Caco-2 (cell line): ENCODE measurements at places on chromosomes 4 and X.
A peak's percentile ranks its signal among the peaks of the same experiment; 100 is the strongest.

DNA sequence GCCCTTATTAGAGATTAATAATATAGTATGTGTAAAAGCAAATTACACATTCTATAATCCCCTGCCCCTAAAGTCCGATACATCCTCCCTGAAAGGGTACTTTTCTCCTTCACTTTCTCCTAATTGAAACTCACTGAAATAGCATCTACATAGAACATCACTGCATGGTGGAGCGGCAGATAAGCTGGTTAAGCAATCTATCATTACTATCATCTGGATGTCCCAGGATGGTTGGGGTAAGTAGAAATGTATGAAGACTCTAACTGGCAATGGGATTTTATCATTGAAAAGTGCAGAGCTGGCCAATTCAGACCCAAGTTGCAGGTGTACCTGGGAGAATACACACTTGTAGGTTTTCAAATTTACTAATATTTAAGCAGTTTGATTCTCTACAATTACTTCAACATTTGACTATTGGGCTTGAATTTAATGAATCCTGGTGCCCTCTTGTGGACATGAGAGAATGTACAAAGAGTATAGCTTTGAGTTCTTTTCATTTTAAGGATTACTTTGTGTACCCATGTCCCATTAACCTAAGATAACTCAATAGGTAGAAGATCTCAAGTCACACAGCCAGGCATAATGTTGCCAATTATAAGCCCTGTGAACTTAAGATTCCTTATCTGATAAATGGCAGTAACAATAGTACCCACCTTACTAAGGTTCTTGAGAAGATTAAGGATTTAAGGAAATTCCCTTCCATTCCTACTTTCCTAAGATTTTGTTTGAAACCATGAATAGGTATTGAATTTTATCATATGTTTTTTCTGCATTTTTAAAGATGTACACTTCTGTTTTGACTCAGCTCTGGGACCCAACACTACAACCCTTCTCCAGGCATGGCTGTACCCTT lies 69.8 kb downstream of the SHROOM3 start:
- DNase-seq, result no peak

GRCh38 chrX:3166670-3167455 lies 125.6 kb downstream of the ARSF start:
- no peak for DNase-seq

DNA sequence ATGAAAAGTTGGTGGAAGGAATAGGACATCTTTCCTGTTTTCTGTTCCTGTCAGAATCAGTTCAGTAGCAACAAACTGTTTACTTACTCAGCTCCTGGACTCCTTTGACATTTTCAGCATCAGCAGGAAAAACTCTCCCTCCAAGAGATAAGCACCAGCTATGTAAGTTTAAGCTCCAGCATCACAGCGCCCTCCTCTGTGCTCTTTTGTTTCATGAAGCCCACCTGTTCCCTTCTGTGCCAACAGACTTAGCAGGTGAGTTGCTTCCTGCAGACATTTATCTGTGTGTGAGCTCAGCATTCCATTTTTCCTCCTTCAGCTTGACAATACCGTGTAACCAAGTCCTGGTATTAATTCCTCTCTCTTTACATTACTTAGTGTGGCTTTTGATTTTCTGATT lies 644.1 kb upstream of the AGA start:
- peak; percentile 9 for DNase-seq

GRCh38 chr4:90960433-90960832 lies 833.2 kb downstream of the CCSER1 start:
- DNase-seq, result no peak

DNA sequence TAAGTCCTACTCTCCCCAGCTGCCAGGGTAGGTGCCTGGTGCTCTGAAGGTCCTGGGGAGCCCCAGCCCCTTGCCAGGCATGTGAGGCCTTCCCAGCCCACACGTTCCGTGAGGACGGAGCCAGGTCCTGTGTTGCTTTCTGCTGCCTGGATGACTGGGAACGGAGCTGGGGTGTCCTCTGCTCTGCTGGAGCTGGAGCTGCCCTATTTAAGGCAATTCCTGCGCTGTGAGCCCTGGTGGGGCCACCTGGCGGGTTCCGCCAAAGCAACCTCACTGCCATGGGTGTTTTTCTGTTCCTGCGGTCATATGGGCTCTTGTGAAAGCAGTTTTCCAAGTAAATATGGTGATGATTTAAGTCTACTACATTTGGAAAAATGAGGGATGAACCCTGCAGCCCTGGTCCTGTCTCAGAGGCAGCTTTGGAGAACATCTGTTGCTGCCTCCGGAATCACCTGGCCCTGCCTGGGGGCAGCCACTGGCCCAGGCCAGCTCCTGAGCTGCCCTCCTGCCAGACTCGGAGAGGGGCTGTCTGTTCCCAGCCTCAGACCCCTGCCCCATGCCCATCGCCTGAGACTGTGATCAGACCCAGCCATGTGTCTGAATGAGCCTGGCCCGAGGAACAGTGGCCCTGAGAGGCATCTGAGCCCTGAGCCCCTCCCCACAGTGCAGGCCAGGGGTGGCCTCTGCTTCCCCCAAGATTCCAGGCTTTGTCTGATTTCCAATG lies 33.2 kb downstream of the FGFRL1 start:
- no peak for DNase-seq

DNA sequence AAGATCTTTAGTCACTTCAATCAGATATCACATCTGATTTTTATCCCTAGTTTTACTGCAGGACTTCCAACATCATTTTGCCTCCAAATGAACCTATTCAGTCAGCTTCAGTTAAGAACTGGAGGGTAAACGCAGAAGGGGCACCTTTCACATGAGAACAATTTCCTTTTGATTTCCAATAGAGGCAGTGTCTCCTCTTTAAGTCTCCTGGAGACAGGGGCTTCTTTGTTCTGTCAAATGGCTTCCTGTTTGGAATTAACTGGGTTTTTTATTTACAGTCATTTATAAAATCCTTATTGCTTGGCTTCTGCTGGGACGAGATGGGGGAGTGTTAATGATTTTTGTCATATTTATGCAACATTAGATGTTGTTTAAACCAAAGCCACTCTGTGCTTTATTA lies 164.0 kb downstream of the STK32B start:
- no peak for DNase-seq

DNA sequence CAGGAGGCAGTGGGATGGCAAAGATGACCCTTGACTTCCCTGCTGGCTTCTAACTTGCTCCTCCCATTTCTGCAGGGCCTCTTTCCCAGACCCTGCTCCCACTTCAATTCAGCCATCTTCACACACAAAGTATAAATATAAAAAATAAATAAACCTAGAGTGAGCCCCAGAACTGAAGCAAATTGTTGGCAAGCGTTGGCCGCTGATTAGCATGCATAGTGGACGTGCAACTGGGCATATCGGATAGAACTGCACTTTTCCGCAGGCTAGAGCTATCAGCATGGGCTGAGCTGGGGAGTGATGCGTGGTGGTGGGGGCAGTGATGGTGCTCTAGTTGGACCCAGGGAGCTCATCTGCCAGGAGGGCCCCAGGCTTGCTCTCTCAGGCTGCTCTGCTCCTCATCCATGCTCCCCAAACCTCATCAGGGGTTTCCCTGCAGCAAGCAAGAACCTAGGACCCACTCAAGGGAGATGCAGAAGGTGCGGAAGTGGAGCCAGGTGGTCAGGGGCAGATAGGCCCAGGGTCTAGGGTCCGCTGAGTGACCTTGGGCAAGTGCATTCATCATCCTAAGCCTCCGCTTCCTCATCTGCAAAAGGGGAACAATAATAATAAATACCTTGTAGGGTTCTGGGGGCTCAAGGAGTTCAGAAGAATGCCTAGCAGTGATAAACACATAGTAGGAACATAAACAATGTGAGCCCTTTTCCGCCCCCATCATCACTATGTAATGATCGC lies 146.8 kb upstream of the PJA1 start:
- no peak for DNase-seq

DNA sequence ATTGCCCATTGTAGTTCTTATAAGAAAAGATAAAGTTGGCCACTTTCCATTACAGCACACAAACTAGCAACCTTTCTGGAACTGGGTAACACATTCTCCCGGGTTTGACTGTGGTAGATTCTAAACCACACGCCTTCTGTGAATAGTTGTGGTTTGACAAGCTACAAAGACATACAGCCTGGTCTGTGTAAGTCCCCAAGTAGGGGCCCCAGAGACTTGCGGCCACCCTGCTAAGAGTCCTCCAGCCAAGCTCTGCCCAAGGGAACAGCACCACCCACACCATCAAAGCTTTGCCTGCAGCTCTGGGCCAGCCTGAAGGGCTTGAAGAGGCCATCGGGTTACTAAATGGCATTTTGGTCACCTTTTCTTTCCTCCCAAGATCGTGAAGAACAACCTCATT lies 203.4 kb downstream of the MAML3 start:
- DNase-seq, result no peak

DNA sequence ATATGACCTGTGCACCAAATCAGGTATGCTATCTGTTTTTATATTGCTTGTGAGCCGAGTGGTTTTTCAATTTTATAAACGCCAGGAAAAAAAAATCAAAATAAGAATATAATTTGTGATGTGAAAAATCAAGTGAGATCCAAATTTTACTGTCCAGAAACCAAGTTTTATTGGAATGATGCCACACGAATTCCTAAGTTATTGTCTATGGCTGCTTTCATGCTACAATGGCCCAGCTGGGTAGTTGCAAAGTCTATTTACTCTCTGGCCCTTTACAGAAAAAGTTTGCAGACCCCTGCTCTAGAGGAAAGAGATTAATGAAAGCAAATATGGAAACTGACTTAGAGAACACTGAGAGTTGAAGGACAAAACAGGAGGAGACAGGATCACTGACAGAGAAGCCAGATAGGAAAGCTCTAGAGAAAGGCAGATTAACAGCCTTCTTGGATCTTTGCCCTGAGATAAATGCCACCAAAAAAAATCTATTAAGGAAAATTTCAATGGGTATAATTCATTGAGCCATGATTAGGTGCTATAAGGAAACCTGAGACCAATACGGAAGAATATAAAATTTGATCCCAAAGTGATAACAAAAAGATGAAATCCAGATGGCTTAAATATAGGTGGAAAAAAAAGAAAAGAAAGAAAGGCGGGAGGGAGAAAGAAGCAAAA lies 29.8 kb downstream of the PRSS12 start:
- no peak for DNase-seq

DNA sequence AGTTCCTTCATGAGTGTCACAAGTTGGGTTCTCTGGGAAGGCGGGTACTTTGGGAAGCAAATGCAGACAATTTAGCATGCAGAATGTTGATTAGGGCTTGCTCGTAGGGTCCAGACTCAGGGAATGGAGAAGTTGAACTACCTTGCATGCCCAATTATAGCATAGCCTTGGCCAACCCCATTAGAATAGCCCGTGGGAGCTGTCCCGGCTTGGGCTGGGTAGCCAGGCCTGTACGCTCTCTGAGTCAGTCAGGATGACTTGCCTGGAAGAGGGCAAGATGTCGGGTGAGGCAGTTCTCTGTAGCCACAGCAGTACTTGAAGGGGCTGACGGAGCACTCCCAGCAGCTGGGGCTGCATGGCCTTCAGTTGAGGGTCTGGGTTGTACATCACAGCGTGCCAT lies 19.5 kb downstream of the KIAA0232 start:
- no peak for DNase-seq

DNA sequence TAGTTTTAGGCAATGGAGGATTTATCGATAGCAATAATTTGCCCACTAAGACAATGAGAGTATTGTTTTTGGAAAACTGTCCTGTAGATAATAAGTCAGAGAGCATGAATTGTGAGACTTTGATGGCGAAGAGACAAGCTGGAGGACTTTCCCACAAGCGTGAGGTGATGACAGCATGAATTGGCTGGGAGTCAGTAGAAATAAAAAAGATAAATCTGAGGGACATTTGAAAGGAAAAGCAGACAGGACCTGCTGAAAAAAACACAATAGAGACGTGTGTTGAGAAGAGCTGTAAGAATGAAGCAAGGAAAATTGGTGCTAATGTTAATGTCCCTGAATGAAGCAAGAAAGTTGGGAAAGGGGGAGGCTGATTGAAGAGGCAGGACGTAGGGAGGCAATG lies 233.5 kb downstream of the DCTD start:
- DNase-seq, result no peak

- DNase-seq, result no peak
These were observed 14.7 kb downstream of the HELQ start for GRCh38 chr4:83440899-83441298.

DNA sequence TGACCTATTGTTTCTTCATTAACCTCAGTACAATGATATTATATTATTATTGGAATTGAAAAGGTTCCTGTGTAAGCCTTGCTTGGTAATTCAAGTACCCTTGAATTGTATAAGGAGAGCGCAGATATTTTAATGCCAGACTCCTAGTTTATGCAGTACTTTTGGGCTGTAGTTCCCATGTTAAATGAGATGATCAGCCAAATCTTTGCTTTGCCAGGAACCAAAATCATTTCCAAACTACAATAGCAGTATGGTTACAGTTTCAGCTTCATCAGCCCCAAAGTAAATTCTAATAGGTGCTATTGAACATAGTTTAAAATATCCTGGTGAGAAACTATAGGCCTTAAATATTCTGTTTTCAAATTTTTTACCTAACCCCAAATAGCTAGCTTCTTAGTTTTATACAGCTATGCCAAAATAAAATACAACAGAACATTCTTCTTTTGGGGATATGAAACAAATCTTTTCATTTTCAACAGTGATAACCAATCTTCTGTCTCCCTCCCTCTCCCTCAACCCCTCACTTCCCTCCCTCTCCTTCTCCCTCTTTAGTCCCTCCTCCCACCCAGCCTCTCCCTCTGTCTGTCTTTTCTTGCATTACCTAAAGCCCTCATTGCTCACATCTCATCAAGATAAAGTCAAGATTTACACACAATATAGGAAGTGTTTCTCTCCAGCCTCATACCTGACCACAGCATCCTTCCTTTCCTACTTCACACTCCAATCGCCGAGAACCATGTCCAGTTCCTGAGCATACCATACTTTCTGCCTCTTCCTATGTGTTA lies 190.1 kb downstream of the SHROOM3 start:
- DNase-seq, result no peak

GRCh38 chr4:24809376-24809775 lies 14.0 kb downstream of the SOD3 start:
- no peak for DNase-seq

DNA sequence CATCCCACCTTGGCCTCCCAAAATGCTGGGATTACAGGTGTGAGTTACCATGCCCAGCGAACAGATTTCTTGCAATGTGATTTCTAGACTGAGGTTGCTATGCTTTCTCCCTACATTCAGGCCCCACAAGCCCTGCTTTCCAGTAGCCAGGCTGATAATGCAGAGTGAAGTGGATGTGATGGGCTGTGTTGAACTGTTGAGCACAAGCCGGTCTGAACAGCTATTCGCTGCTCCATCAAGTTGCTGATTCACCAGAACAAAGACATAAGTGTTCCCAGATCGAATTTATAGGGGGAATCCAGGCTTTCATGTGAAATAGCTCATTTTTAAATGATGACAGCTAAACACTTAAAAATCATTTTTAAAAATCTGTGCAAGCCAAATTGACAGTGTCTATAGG lies 8.0 kb downstream of the NIPAL1 start:
- DNase-seq, result no peak
